Skin of body (tissue), 3 donors: ENCODE measurements at places on chromosomes 11 and 22. TPM values are rescaled to one million over a fixed set of nuclear protein-coding genes. Genes with fewer than 3 reads are reported as not detected.

- DNase-seq = no peak
These were observed 60.1 kb downstream of the PARVB start for GRCh38 chr22:44084044-44084772.

GRCh38 chr11:129370715-129371114 lies 4.9 kb upstream of the BARX2 start:
- DNase-seq = no peak

DNA sequence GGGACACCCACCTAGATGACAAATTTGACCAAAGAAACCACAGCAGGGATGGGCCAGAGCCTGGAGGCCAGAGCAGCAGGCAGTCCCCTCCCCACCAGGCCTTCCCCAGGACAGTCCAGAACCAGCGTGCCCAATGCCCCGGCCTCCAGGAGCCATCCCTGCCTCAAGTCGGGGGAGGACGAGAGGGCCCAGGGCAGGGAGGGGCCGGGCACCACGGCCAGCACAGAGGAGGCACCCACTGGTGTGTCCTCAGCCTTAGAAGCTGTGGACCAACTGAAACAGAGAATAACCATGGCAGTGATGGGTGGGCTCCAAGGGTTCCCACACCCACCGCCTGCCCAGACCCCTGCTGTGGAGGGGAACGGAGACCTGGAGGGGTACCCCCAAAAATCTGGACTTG lies 28.3 kb upstream of the TCF20 start:
- DNase-seq = no peak

GRCh38 chr11:46597609-46598219 lies 3.9 kb upstream of the AMBRA1 start:
- DNase-seq = no peak

- no peak for DNase-seq
These were observed 528.8 kb downstream of the BUD13 start for GRCh38 chr11:116243991-116244390.

DNA sequence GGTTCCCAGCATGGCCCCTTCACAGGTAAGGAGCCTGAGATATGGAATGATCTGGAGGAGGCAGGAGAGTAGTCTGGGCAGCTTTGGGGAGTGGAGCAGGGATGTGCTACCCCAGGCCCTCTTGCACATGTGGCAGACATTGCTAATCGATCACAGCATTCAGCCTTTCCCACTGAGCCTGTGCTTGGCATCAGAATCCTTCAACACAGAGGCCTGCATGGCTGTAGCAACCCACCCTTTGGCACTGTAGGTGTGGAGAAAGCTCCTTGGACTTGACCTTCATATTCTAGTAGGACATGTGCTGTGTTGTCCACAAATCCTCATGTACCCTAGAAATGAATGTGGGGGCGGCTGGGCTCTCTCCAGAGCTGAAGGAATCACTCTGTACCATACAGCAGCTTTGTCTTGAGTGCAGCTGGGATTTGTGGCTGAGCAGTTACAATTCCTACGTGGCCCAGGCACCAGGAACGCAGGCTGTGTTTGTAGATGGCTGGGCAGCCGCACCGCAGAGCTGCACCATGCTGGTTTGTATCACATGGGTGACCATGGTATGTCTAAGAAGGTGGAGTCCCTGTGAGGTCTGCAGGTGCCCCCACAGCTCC lies 21.8 kb upstream of the PPP6R3 start:
- no peak for DNase-seq

DNA sequence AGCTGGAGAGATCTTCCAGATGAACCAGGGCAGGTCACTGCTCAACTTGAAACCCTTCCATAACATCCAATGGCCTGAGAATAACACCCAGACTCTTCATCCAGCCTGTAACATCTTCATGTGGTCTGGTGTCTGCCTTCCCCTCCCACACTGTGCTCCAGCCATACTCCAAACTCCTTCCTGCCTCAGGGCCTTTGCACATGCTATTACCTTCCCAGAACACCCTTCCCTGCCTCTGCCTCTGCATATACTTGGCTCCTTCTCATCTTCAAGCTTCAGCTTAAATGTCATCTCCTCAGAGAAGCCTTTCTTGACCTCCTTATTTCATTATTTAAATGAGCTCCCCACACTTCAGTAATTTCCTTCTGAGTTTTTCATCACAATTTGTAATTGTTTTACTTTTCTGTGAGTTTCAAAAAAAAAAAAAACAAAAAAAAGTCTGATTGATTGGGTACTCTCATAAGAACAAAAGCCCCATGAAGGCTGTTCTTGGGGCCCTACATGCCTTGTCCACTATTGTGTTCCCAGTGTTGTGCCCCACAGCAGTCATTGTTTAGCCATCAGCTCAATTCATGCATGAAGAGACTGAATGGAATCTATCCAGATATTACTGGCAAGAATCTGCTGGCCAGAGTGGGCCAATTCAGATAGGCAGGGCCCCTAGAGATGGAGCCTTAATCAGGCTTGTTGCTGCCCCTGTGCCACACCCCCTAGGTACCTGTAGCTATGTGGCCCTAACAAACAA lies 22.1 kb downstream of the LMO1 start:
- no peak for DNase-seq

DNA sequence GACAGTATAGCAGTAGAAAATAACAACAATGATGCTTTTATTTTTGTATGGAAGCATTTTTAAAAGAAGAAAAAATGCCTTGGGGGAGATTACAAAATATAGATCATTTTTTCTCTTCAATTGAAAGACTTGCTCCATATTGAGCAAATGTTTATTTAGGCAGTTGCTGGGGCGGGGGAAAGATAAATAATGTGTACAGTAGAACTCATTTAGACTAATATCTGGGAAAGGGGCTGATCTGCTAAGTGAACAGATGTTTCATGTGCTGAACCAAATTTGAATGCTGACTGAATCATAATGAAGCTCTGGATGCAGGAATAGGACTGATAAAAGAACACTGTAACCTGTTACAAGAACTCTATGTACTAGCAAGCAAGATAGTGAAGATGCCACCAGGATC lies 457.1 kb upstream of the TENM4 start:
- no peak for DNase-seq

DNA sequence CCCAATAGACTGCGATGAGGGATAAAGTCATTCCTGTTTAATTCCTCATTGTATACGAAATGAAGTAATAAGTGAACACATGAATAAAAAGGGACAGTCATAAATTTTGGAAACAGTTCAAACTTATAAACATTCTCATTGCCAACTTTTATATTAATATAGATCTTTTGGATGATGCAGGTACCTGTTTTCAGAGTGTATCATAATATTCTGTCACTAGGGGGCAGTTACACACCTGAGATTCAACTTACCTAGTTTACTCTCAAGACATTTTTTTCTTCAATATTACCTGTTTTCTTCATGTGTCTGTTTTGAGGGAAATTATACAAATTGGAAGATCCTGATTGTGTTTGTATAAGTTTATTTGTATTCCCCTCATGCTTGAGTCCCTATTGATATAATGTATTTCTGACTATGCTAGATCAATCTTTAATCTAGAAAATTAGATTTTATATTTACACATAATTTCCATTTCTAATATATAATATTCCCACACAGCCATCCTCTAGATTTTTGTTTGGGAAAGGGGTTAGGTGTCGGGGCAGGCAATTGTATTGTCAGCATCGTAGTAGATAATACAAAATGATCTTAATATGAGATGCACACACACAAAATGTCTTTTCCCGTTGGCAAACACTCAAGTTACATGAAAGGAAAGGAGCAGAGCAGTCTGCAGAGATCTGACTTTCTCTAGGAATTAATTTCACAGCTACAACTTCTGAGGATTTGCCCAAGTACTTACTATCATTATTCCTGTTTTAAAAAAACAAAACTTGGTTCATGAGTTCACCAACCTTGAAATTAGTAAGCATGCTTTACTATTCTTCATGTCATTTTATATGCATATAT lies 18.4 kb downstream of the FDX1 start:
- no peak for DNase-seq

DNA sequence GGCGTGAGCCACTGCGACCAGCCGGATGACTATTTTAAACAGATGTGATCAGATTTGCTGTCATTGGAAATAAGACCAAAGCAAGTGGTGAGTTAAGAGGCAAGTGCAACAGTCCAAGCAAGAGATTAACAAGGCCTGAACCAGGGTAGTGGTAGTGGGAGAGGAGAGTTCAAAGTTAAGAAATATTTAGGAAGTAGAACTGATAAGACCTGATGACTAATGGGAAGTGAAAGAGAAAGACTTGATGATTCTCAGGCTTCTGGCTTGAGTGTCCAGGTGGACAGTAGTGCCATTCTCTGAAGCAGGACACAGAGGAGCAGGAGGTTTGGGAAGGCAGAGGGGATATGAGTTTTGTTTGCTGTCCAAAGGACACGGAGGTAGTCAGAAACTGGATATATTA lies 7.2 kb downstream of the NDUFC2 start:
- no peak for DNase-seq

GRCh38 chr22:30025221-30025620 lies 55.0 kb upstream of the HORMAD2 start:
- DNase-seq = no peak

GRCh38 chr11:11039208-11039965 lies 181.5 kb upstream of the ZBED5 start:
- DNase-seq = peak; percentile 17

DNA sequence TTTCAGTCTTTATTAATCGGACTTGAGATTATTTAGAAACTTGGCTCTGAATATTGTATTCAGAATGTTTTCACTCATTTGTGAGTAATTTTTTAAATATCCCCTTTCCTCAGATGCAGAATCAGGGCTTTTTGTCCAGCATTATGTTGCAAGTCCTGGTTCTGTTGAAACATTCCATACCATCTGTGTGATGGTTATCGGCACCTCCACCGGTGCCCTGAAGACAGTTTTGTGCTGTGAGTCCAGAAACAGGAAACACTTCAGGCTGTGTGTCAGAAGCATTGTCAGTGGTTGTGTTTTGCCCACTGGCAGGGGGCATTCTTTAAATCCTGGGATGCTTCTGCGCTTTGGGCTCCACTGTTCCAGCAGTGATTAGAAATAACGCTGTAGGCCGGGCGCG lies 20.4 kb downstream of the CDPF1 start:
- DNase-seq = no peak

- no peak for DNase-seq
These were observed 112.0 kb downstream of the PLEKHA7 start for GRCh38 chr11:16902182-16902581.

DNA sequence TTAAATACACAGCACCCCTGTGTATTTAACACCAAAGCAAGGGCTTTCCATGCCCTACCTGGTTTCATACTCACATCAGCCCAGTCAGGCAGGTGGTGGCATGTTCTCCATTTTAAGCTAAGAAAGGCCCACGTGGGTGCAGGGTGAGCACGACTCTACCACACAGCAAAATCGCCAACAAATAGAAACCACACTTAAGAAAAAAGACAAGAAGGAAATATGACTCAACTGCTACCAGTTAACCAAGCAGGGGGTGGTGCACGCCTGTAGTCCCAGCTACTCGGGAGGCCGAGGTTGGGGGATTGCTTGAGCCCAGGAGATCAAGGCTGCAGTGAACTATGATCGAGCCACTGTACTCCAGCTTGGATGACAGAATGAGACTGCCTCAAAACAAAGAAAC lies 35.2 kb upstream of the TFIP11 start:
- no peak for DNase-seq

GRCh38 chr11:12172493-12173013 lies 62.2 kb downstream of the MICAL2 start:
- no peak for DNase-seq

DNA sequence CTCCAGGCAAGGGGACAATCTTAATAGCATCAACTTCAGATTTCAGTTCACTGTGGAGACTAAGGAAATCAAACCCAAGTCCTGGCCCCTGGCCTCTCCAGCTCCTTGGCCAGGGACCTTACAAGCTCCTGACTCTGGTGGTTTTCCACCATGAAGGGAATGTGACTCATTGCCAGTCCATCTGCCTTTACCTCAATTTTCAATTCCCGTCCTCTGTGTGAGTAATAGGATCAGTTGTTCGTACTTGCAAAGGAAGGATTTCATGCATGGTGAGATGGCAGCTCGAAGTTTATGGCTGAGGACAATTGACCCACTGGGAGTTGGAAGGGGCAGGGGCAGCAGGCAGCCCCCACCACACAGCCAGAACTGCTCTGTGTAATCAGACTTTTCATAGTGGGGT lies 42.5 kb downstream of the INSC start:
- DNase-seq = no peak

GRCh38 chr11:72235351-72236057 lies 8.5 kb downstream of the PHOX2A start:
- DNase-seq = no peak

- DNase-seq = no peak
These were observed 88.1 kb downstream of the TP53I11 start for GRCh38 chr11:44862558-44863101.

Gene GALNT18
- total RNA-seq = 12.9 TPM

Gene BRD1
- total RNA-seq = 33.7 TPM

Gene RASSF10
- 9.8 TPM for total RNA-seq

Gene CARD10
- 3.3 TPM for total RNA-seq

Gene ACTN3
- 13.5 TPM for total RNA-seq

Gene SAA4
- total RNA-seq = not detected

Gene PGM2L1
- 6.1 TPM for total RNA-seq
